ENCODE measurements at places on chromosomes 3 and 15.

GRCh38 chr3:142941373-142942123 lies 21.9 kb downstream of the PAQR9 start:
- DNase-seq = no peak

DNA sequence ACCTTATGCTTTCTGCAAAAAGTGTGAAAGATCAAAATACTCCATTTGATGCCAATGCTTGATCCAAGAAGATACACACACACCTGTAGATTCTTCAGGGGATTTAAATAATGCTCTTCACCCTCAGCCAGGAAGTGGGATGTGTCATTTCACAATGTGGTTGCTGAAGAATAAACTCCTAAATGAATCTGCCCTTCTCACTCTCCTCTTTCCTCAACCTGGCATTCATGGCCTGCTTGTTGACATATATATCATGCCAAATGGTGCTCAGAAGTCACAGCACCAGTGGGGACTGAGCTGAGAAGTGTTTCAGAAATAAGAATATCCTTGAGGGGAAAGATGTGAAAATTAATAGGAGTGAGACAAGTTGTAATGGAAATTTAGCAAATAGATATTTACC lies 146.6 kb upstream of the ARHGEF26 start:
- DNase-seq = no peak

GRCh38 chr3:58048301-58048700 lies 40.1 kb downstream of the FLNB start:
- DNase-seq = no peak

GRCh38 chr15:74307827-74308811 lies 59.3 kb downstream of the CYP11A1 start:
- no peak for DNase-seq

DNA sequence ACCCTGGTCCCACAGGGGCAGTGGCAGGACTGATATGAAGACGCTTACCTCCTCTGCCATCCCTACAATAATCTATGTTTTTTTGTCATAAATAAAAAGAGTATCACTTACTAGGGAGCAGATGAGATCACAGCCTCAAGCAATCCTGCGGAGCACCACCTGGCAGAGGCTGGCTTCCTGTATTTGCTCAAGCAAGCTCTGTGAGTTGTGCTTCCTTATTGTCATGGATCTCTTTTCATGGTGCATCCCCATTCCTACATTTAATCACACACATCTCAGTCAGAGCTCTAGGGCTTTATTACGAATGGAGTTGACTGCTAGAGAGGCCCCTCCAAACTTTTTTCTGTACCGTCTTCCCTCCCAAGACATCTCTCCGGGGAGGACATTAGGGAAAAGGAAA lies 186.0 kb downstream of the UBE2E2 start:
- no peak for DNase-seq

GRCh38 chr3:171695426-171695825 lies 114.9 kb downstream of the PLD1 start:
- no peak for DNase-seq

DNA sequence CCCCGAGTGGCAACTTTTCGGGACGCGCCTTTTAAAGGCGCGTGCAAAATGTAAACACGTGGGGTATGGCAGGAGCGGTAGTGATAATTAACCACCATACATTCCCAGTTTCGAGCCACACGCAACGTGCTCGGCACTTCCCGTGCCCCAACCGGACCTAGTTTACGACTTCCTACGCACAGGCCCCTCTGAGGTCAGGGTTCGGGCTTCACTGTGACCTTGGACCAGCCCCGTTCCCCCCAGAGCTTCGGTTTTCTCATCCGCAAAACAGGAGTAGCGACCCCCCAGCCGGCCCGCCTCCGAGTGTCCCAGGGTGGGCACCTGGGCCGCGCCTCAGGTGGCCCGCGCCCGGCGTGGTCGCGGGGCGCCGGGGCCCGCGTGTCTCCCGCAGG lies 451 bp downstream of the CHCHD4 start:
- peak; percentile 42 for DNase-seq

DNA sequence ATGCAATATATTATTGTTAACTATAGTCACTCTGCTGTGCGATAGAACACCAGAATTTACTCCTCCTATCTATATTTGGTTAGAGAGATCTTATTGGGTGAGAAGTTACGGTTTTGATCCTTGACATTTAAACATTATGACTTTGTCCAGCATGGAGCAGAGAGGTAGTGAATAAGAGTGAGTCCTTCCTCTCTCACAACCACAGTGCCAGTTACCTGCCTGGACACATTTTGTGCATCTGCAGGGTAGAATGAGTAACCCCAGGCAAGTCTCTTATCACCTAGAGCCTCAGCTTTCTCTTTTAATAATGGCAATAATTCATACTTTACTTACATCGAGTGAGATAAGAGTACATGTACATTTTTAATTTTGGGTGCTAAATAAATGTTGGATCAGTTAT lies 24.1 kb downstream of the KAT2B start:
- no peak for DNase-seq

DNA sequence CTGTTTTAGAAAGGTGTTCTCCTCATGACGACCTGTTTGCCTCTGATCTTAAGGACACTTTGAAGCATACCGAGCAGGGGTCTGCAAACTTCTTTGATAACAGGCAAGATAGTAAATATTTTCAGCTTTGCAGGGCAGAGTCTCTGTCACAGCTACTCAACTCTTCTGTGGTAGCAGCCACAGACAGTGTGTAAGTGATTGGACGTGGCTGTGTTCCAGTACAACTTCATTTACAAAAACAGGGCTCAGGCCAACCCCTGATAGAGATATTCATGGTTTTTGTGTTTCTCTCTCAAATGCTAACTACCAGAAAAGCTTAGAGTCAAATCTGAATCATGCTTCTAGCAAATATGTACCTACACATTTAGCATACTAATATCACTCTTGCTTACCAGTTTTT lies 51.5 kb downstream of the TGFBR2 start:
- no peak for DNase-seq

DNA sequence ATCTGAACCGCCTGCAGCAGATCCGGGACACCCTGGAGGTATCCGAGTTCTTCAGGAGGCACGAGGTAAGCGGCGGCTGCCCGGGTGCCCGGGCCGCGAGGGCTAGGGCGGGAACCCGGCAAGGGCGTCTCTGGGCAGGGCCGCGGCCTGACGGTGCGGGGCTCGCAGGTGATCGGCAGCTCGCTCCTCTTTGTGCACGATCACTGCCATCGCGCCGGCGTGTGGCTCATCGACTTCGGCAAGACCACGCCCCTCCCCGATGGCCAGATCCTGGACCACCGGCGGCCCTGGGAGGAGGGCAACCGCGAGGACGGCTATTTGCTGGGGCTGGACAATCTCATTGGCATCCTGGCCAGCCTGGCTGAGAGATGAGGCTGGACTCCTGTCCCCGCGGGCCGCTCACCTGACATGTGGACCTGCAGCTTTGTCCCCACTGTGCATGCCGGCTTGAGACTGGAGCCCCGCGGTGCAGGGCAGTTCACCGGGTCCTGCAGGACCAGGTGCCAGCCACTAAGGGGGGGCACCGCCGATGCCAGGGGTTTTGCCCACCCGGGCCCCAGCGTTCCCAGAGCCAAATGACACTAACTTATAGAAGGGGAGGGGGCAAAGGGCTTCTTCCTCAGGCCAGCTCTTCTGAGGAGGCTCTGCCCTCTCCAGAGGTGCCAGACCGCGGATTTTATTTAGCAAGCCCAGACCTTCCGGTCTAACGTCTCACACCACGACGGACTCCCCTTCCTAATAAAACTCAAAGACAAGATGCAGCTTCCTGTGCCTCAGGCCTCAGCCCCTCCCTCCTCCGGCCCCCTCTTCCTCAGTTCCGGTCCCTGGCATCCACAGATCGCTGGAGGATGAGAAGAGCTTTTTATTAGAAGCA lies 9.4 kb downstream of the ITPKA start:
- DNase-seq = no peak

- no peak for DNase-seq
Observed at GRCh38 chr3:153448151-153448829, 286.3 kb downstream of the RAP2B start.

GRCh38 chr3:59611649-59612443 lies 562.0 kb upstream of the CFAP20DC start:
- no peak for DNase-seq

DNA sequence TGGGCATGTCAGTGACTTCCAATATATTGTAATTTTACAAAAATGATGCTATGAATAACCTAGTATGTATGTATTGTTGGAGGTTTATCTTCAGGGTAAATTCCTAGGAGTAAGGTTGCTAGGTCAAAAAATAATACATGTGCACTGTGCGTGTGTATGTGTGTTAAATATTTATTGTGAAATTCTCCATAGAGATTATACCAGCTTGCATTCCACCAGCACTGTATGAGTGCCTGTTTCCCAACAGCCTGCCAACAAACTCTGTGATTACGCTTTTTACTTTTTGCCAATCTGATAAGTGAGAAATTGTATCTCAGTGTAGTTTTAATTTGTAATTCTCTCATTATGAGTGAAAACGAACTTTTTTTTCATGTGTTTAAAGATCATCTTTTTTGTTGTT lies 12.6 kb upstream of the IGF2BP2 start:
- no peak for DNase-seq

GRCh38 chr15:93859176-93859575 lies 372.2 kb upstream of the MCTP2 start:
- no peak for DNase-seq

DNA sequence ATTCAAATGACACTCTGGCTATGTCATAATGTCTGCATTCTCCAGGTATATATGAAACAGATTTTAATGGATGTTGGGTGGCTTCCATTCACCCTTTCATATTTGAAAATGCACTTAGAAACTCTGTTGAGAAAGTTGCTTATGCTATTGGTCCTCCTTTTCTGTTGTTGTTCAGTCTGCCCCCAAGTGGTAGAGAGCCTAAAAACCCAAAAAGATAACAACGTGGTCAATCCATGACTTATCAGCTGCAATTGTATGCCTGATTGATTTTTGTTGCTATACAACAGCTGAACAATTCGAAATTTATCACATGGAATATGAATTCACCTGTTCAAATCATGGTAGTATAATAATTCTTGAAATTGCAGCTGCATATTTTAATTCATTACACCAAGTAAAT lies 279.8 kb downstream of the ROBO2 start:
- DNase-seq = no peak

- no peak for DNase-seq
Observed at GRCh38 chr3:12556314-12556689, 585 bp upstream of the MKRN2 start.

DNA sequence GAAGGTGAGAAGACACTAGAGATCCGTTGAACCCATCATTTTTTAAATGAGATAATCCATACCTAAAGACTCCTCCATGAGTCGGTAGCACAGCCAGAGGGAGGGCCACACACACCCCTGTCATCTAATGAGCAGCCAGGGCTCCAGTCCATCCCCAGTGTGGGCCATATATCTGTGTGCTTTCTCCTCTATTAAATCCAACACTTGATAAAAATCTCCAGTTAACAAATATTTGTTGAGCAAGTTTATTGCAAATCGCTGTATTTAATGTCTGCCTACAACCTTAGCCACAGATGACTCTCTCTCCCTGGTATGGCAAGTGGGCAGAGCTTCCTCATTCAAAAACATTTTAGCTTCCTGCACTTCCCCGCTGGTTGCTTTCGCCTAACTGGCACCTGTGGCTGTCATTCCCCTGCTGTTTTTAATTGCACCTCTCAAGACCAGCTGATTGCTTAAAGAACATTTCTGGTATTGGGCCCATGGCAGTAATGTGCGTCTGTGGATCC lies 82.8 kb downstream of the SMAD3 start:
- DNase-seq = no peak

DNA sequence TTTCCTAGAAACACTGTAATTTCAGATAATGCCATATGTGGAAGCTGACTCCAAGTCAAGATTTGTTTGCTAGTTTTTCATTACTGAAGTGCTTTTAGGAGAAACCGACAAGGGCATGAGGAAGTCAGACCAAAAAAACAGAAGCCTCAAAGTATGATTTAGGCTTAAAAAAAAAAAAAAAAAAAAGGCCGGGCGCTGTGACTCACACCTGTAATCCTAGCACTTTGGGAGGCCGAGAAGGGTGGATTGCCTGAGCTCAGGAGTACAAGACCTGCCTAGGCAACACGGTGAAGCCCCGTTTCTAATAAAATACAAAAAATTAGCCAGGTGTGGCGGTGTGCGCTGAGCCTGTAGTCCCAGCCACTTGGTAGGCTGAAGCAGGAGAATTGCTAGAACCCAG lies 11.6 kb downstream of the RPL15 start:
- no peak for DNase-seq

GRCh38 chr3:95715128-95715527 lies 1099.3 kb upstream of the EPHA6 start:
- no peak for DNase-seq

DNA sequence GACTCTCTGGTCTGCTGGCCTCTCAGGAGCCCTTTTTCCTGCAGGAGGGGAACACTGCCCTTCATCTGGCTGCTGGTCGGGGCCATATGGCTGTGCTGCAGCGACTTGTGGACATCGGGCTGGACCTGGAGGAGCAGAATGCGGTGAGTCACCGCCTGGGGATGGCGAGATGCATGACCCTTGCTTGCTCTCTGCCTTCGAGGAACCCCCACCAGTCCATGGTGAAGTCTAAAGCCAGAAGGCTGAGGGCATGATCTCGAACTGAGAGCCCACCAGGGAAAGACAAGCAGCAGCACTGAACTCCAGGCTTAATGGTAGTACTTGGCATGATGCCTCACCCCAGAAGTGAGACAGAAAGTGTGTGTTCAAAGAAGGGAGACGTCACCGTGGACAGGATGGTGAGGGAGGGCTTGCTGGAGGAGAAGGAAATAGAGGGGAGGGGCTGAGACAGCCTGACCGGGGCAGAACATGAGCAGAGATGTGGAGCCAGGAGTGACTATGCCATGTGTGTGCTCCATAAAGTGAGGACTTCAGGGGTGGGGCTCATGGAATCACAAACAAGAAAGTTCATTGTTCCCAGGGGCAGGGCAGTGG lies 19.2 kb downstream of the ANKDD1A start:
- no peak for DNase-seq

GRCh38 chr3:191424881-191425280 lies 36.1 kb upstream of the PYDC2 start:
- no peak for DNase-seq

DNA sequence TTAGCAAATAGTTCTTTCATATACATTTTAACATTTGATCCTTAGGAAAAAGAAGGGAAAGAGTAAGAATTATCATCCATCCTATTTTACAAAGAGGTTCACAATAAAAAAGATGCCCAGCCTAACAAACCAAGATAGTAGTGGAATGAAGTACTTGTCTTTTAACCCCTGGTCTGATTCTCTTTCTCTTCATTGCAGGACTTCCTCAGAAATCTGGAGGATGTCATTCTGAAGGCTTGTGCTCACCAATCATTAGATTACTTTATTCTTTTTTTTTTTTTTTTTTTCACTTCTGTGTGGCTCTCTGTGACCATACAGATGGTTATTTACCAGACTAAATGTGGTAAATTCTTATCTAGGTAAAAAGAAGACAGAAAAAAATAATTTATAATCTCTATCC lies 7.0 kb downstream of the HDGFL3 start:
- DNase-seq = no peak

GRCh38 chr15:60110909-60111308 lies 106.8 kb downstream of the FOXB1 start:
- no peak for DNase-seq

GRCh38 chr3:154967090-154967489 lies 113.0 kb upstream of the MME start:
- no peak for DNase-seq
